ENCODE measurements at places on chromosomes 3 and 15.

DNA sequence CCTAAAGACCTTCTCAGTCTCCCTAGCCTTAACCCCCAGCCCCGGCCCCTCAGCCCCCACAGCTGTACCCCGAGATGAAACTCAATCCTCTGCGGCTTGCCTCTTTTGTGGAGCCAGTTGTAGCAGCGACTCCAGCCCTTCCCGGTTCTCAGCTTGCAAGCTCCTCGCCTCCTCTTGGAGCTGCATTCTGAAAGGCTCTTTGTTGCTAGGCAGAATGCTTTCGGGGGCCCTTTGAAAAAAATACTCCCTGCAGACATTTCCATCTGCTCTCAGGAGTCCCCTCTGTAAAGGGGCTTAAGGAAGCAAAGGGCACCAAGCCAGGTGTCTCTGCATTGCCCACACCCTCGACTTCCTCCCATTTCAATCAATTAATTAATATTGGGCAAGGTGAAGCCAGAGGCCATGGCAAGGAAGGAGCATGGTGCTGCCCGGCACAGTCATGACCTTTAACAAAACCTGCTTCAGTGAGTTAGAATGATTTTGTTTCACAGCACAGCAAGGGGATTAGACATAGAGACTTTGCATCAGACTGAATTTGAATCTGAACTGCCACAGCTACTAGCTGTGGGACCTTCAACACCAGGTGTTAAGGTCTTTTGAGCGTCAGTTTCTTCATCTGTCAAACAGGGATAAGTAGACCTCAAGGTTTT is 65.5 kb downstream of the SRGAP3 start:
- DNase-seq, result no peak

GRCh38 chr15:54681584-54681983 is 515.2 kb downstream of the RSL24D1 start:
- no peak for DNase-seq

DNA sequence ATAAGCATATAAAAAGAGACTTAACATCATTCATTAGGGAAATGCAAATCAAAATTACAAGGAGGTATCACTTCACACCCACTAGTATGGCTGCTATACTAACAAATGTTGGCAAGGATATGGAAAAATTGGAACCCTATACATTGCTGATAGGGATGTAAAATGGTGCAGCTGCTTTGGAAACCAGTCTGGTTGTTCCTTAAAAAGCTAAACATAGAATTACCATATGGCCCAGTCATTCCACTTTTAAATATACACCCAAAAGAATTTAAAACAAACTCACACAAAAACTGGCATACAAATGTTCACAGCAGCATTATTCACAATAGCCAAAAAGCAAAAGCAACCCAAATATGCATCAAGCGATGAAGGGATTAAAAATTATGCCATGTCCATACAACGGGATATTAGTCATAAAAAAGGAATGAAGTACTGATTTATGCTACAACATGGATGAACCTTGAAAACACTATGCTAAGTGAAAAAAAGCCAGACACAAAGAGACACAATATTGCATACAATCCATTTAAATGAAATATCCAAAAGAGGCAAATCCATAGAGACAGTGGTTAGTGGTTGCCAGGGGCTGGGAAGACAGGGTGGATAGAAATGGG is 118.3 kb downstream of the OSBPL10 start:
- DNase-seq, result no peak

DNA sequence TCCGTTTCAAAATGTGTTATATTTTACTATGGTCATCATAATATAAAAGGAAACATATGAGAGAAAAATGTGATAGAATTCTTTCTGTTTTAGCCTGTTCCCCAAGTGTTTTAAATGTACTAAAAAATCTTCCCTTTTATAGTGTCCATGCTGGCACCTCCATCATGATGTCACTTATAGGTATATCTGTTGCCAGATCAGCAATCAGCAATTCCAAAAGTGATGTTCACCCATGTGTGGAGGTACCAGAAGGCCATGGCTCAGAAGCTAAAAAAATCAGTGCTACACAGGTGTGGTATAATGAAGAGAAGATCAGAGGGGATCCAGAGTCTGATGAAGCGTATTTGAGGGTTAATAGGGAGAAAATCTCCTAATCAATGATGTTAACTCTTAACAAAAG is 1.1 kb upstream of the GPR15 start:
- DNase-seq, result no peak

DNA sequence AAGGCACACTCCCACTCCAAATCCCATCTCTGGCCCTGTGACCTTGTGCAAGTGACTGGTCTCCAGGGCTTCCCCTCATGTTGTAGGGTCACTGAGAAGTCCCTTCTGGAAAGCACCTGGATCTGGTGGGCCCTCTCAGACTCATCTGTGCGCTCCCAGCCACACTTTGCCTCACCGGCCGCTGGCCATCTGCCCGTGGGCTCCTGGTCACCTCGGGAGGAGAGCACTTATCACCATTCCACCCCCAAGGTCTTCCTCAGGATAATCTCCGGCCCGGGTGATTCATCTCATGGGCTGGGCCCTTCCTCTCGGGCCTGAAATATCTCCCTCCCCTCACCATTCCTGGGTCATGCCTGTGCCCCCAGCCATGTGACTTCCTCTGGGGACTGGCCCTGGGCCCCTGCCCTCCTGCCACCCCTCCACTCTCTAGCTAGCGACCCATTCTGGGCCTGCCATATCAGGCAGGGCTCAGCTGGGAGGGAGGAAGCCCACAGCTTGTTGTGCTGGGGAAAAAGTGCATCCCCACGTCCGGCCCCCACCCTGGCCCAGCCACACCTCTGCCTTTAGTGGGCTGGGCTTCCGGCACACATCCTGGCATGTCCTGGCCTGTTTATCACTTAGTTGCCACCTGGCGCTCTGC is 10.6 kb upstream of the WNT7A start:
- DNase-seq, result no peak

GRCh38 chr15:36079021-36079420 is 500.4 kb upstream of the CDIN1 start:
- DNase-seq, result no peak

GRCh38 chr3:38561746-38562466 is 65.8 kb downstream of the EXOG start:
- no peak for DNase-seq
